ENCODE measurements at places on chromosomes 12 and 14. TPM values are rescaled to one million over a fixed set of nuclear protein-coding genes. Genes with fewer than 3 reads are reported as not detected.

The ALDH1L2 gene
- 0.09 TPM for total RNA-seq

The IL25 gene
- not detected for total RNA-seq

The PKP2 gene
- total RNA-seq: 57.3 TPM

The ENDOU gene
- not detected for total RNA-seq

The REC8 gene
- 0.91 TPM for total RNA-seq

The KCNJ8 gene
- not detected for total RNA-seq

The KRT83 gene
- 0.05 TPM for total RNA-seq

The POTEM gene
- total RNA-seq: not detected

The FCF1 gene
- 18.6 TPM for total RNA-seq

The CIROP gene
- not detected for total RNA-seq

The CHST11 gene
- total RNA-seq: 8.4 TPM

The IFNG gene
- total RNA-seq: not detected

The MYF5 gene
- not detected for total RNA-seq

All from A172 (cell line).